ENCODE measurements at places on chromosomes 5 and 9. TPM values are rescaled to one million over a fixed set of nuclear protein-coding genes. Genes with fewer than 3 reads are reported as not detected.

GRCh38 chr5:125503946-125504345 is 757.5 kb upstream of the ZNF608 start:
- no peak for DNase-seq

- no peak for DNase-seq
Measured at GRCh38 chr9:105735366-105735765, 41.0 kb downstream of the TMEM38B start.

DNA sequence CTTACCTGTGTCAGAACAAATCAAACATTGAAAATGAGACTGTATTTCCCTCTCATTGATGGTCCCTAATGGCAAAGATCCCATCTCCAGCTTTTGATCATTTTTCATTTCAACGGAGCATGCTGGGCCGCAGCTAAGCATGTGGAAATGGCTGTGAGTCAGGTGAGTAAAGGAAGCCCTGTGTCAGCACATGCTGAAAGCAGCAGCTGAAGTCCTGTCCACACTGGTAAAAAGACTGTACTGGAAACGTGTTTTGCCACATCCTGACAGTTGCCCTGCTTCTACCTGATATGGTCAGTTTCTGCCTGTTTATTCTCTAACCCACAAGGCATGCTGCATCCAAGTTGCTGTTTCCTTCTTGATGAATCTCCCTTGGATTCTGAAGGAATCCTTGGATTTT is 330.1 kb downstream of the EFNA5 start:
- DNase-seq: no peak

DNA sequence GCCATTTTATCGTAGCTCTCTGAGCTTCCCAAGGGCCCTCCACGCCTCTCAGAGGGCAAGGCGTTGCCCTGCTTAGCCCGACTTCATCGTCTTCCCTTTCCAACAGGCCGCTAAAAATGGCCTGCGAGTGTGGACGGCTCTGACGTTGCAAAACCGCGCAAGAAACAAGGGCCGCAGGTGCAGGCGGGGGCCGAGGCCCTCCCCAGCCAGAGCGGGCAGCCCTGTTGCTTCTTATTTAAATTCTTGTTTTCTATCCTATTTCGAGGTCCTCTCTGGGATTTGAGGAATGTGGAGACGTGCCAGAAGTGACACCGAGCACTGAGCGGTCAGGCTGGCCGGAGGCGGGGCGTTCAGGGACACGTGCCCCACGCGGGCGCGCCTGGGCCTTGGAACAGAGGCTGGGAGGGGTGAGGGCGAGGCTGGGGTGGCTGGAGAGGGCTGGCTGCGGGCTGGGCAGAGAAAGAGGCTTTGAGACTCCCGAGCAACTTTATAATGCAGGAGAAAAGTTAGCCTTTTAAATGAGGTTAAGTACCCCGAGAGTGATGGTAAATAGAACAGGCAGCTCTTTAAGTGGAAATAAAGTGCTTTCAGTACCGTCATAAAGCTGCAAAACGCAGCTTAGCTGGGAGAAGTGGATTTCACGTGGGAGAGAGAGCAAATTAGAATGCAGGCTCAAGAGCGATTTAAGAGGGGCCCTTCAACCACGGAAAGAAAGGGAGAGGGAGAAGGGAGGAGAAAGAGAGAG is 243.6 kb downstream of the AUH start:
- DNase-seq: peak; percentile 75

The CDH6 gene
- total RNA-seq: 1.1 TPM

The GFI1B gene
- 0.67 TPM for total RNA-seq

- no peak for DNase-seq
Measured at GRCh38 chr9:126347093-126347492, 20.5 kb downstream of the MVB12B start.

All from endodermal cell (in vitro differentiated cells).